CD4-positive, alpha-beta T cell treated with Interleukin-12 subunit alpha and Interleukin-12 subunit beta, for 1 hour (primary cell): ENCODE measurements at places on chromosomes 7 and 10.

GRCh38 chr7:69889976-69890351 is 291.7 kb downstream of the AUTS2 start:
- DNase-seq = no peak

DNA sequence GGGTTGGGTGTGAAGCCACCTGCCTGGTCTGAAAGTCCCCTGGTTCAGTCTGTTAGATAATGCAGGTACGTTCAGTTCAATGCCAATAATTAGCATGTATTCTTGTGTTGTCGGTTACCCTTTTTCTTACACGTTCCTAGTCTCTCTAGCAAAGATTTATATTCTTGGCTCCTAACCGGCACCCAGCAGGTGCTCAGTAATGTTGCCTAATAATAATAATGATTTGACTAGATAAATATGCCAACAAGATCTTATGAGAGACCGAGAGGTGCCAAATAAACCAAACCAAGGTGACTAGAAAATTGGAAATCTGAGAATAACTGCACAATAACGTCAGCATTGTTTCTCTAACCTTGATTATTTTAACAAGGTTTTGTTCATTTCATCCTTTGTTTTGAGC is 1.1 kb upstream of the SMIM30 start:
- no peak for DNase-seq

GRCh38 chr7:73779517-73779916 is 9.4 kb upstream of the CLDN3 start:
- no peak for DNase-seq

DNA sequence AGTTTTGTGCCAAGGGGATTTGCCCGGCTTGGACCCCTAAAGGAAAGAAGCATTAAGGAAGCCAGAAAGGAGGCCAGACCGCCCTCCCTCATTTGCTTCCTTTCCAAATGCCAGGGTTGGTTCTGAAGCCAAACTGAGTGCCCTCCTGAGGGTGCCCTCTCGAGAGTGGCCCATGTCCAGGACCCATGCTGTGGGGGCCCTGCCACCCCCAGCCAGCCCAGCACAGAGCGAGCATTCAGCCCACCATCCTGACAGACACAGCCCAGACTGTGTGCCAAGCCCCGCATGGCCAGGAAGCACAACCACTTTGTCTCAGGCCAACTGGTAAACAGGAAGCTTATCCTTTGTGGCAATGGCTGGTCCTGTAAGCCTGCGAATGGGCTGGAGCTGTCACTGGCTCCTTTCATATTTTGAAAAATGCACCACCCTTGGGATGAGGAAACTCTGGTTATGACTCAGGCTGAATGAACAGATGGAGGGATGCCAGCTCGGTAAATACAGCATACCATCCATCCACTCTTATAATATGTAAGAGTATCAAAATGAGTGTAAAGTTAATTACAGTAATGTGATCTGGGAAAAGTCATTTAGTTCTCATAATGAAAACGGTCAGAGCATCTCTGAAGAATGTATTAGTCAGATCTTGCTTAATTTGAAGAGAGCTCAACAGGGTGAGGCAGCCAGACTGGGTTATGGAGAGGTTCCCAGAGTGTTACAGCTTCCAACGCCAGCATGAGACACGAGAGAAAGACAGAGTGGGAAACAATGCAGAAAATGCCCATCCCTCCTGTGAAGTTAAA is 65.0 kb downstream of the STK17A start:
- DNase-seq = peak; percentile 47

DNA sequence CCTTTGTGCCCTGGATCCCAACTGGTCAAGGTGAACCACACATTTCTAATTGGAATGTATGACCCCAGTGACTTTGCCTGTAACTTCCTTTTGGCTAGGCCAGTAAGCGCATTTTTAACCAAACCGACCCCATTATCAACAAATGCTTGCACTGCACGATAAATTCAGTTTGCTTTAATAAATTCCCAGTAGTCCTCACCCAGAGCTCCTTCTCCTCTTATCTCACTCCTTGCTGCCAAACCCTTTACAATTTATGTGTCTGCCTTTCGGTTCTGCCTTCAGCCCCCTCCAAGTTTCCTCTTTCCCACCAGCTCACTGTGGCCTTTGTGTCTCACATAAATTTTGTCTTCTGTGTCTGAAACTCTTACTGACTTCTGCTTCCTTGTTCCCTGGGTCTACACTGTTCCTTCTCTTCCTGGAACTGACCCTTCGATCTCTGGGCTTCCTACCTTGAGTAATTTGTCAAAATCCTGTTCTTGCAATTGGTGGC is 59.0 kb downstream of the TBXAS1 start:
- DNase-seq = no peak

- DNase-seq = no peak
Observed at GRCh38 chr7:143331179-143331801, 15.4 kb downstream of the CLCN1 start.

- DNase-seq = no peak
Observed at GRCh38 chr7:18336626-18337025, 158.9 kb upstream of the HDAC9 start.

GRCh38 chr7:155824227-155824886 is 12.1 kb upstream of the SHH start:
- no peak for DNase-seq

- DNase-seq = no peak
Observed at GRCh38 chr10:73765066-73765465, 16.8 kb upstream of the CHCHD1 start.

GRCh38 chr10:107914450-107915214 is 750.1 kb upstream of the SORCS1 start:
- DNase-seq = no peak

- no peak for DNase-seq
Observed at GRCh38 chr10:62019013-62019684, 117.7 kb downstream of the ARID5B start.

GRCh38 chr10:118939211-118940007 is 90.1 kb upstream of the NANOS1 start:
- DNase-seq = no peak

DNA sequence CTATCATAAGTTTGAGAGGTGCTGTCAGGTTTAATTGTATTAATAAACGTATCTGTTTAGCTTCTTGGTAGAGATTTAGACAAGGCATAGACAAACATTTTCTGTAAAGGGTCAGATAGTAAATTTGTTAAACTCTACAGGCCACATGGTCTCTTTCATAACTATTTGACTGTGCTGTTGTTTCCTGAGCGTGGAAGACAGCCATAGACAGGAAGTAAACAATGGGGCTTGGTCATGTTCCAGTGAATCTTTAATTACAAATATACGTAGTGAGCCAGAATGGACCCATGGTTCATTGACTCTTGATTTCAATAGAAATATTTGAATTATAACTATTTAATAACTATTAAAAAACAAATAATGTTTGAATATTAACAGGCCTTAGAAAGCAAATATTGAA is 451.1 kb downstream of the SH2D4B start:
- no peak for DNase-seq
